ENCODE measurements at places on chromosomes 13 and 19. TPM values are rescaled to one million over a fixed set of nuclear protein-coding genes. Genes with fewer than 3 reads are reported as not detected.

DNA sequence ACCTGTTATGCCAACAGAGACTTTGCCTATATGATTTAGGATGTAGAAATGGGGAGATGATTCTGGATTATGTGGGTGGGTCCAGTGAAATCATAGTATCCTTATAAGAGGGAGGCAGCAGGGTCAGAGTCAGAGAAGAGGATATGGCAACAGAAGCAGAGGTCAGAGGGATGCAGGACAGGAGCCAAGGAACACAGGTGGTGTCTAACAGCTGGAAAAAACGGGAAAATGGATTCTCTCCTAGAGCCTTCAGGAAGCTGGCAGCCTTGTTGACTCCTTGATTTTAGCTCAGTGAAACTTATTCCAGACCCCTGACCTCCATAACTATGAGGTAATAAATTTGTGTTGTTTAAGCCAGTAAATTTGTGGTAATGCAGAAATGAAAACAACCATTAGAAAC is 28.8 kb upstream of the OXGR1 start:
- DNase-seq, result no peak

GRCh38 chr19:47236072-47236675 is 5.2 kb upstream of the BBC3 start:
- no peak for DNase-seq

CEACAM7 gene
- 6.2 TPM for polyA plus RNA-seq

SPC24 gene
- 5.0 TPM for polyA plus RNA-seq

DNA sequence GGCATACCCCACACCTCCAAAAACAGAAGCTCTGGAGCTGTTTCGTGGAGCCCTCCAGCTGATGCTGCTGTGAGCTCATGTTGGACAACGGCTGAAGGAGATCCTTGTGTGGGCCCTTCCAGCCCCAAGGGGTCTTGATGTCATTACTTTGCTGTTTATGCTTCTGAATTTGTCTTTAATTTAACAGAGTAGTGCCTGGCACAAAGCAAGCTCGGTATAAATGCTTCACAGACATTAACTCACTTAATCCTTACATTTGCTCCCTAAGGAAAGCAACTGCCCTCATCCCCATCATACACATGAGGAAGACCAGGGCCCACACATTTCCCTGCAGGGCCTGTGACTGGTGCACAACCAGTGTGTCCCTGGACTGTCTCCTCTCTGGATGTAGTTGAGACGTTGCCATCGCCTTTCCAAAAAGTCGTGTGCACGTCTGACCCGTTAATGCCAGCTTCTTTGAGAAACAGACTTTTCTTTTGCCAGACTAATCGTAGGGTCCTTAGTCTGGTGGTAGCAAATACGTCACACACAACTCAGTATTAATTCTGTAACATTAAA is 7.6 kb downstream of the COL4A1 start:
- no peak for DNase-seq

Measured in stomach (tissue), 19 donors.